T-cell (primary cell): ENCODE measurements at places on chromosomes 12 and 14.

- no peak for DNase-seq
Observed at GRCh38 chr14:29858299-29858698, 69.3 kb downstream of the PRKD1 start.

- no peak for DNase-seq
Observed at GRCh38 chr12:116299665-116300328, 22.3 kb upstream of the MED13L start.

DNA sequence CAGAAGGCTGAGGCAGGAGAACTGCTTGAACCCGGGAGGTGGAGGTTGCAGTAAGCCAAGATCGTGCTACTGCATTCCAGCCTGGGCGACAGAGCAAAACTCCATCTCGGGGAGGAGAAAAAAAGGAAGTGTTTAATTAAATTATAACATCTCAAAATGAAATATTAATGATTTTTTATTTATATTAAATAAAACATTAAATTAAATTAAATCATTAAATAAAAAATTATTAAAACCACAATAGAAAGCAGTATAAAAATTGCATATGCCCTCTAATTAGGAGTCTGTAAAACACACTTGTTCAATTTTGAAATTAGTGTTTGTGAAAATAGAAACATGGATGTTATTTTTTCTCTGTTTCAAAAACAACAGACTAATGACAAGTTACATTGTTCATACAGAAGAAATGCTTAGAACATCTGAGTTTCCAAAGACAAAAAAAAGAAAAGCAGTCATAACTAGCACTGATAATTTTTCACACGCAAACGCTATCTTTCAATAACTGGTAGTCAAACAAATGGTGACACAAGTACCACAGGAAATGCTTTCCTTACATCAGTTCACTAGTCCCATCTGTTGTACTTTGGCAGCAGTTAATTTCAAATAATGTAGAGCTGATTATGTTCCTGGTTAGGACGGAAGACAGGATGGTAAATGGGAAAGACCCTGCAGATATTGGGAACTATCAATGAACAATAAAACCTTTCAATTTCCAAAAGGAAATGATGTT lies 54.9 kb downstream of the HECTD4 start:
- DNase-seq = no peak

- peak; percentile 84 for DNase-seq
Observed at GRCh38 chr12:68675101-68675842, 11.5 kb upstream of the NUP107 start.

DNA sequence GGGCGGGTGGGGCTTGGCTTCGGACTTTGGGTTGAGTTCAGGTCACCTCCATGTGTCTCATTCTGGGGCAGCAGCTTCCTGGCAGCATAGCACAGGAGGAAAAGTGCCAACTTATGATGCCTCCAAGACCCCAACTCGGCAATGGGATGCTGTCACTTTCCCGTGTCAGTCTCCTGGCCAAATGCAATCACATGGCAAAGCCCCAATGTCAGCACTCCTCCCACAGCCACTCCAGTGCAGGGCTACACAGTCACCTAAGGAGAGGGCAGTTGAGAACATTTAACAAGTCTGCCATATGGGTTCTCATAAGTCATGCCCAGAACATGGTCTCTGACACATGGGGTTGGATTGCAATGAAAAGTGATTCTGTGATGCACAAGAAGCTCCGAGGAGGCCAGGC lies 26.7 kb downstream of the ELK3 start:
- no peak for DNase-seq

DNA sequence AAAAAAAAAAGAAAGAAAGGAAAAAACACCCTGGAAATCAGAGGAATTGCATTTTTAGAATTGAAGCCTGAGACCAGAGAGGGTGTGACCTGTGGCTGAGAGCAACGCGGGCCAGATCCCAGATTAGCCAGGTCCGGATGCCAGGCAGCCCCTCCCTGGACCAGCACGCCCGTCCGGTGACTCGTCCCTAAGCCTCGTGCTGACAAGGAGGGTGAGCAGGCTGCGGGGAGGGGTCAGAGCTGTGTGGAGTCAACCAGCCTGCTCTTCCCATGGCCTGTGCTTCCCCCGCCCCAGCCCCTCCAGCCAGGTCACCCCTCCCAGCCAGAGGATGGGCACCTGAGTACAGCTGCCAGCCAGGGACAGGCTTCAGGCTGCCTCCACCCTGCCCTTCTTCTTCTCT lies 4.2 kb upstream of the KLC1 start:
- DNase-seq = peak; percentile 13

GRCh38 chr12:116442946-116443345 lies 116.2 kb upstream of the MAP1LC3B2 start:
- no peak for DNase-seq

GRCh38 chr14:51546603-51547258 lies 105.0 kb upstream of the FRMD6 start:
- DNase-seq = no peak

DNA sequence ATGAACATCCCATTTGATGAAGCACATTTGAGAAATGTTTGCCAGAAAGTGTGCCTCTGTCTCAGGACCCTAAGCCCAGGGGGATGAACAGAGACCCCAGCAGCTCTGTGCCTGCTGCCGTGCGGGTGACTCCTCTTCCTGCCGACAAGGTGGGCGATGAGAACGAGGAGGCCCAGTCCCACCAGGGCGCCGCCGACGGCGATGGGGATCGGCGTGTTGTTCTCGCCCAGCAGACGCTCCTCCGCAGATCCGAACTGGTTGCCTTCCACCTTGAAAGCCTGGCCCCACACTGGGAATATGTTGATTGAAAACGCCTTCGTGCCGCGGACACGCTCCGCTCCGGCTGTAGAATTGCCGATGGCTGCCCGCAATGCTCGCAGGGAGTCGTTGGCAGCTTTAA lies 44.1 kb downstream of the LRTM2 start:
- DNase-seq = no peak

DNA sequence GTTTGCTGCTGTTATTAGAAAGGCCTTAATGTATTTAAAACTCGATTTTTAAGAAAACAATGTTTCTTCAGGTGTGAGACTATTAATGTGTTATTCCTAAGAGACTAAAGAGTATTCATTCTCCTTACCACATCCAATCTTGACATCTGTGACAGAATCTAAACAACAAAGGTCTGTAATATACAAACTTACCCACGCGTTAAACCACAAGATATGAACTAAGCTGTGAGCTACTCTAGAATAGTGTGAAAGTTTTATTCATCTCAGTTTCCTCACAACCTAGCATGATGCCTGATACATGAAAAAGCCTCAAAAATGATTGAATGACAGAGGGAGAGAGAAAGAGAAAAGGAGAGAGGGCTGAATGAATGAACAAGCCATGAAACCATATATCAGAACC lies 117.3 kb upstream of the COCH start:
- DNase-seq = no peak

- DNase-seq = no peak
Observed at GRCh38 chr14:54706769-54707168, 139.8 kb downstream of the SAMD4A start.

DNA sequence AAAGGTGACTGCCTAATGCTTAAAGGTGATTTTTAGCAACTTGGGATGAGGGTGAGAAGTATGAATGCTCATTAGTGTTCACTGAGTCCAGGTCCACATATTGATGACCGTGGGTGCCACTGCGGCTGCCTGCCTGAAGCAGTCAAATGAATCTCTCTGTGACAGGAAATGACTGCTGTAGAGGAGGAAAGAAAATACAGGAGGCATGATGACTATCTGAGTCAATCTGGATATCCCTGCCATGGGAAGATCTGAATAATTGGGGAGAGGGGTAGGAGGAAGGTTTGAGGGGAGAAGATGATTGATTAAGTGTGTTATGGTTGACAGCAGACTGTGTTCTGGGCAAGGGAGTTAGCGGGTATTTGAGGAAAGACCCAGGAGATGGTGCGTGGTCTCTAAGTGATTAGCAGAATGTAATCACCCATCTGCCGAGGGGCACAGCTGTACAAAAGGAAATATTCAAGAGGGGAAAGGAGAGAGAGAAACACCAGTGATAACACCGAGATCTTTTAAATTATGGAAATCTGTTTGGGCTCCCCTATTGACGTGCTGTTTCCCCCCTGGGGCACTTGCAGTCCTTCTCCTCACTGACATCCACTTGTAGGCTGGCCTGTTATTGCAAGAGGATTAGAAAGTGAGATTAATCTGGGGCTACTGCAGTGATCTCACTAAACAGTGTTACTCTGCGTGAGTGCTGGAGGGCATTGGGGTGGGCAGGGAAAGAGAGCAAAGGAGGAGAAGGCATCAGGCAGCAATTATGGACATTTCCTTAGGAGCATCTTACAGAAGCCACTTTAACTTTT lies 97.7 kb downstream of the AKAP6 start:
- DNase-seq = no peak

GRCh38 chr14:104816616-104816884 lies 15.6 kb downstream of the ZBTB42 start:
- DNase-seq = no peak

- no peak for DNase-seq
Observed at GRCh38 chr12:76820888-76821482, 57.1 kb downstream of the ZDHHC17 start.

GRCh38 chr14:67500981-67501380 lies 12.5 kb upstream of the TMEM229B start:
- no peak for DNase-seq

- no peak for DNase-seq
Observed at GRCh38 chr12:15830538-15830937, 41.4 kb upstream of the EPS8 start.

- DNase-seq = no peak
Observed at GRCh38 chr12:59780605-59781135, 184.8 kb downstream of the SLC16A7 start.

DNA sequence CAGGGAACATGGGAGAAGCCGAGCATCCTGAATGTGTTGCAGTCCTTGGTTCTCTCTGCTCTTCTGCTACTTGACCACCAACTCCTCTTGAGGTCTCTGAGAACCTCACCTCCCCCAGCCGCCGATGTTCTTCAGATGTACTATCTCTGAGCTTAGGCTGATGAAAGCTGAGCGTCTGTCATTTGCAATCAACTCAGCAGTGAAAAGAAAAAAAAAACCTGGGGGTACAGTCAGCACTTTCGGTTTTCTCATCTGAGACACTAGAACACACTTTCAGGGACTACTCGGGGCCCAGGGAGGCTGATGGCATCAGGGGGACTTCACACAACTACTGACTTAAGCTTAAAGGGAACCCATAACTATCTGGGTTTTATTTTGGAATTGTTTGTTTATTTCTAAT lies 9.6 kb upstream of the FLVCR2 start:
- DNase-seq = no peak

DNA sequence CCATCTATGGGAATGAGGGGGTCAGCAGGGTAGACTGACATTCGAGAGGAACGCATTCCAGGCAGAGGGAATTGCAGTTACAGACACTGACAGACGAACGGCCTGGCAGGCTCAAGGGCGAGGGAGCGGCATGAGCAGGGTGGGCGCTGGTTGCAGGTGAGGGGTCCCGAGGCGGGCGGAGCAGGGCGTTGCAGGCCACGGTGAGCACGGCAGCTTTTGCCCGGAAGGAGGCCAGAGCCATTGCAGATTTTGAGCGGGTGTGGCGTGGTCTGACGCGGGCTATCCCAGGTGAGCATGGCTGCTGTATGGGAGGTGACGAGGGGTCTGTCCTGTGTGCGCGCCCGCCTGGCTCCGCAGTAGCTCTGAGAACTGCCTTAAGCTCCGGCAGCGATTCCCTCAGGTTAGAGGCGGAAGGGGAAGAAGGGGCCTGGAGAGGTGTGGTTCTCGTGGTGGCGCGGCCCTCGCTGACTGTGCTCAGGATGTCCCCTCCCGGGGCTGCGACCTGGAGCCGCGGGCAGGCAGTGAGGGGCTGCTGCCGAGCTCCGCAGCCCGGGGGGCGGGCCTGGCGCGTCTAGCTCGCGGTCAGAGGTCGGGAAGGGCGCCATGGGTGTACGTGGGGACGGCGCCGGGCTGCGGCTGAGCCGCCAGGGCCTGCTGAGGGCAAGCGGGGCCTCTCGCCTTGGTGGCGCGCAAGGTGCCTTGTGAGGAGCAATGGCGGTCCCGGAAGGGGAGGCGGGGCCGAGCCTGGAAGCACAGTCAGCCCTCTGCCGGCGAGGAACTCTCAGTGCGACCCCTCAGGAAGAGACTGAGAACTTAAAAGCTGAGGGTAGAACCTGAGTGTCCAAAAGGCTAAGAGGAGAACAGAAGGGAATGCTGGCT lies 177.1 kb downstream of the CACNA1C start:
- DNase-seq = no peak
